ENCODE measurements at places on chromosomes 3 and 15.

GRCh38 chr3:192169332-192169915 is 557.9 kb downstream of the FGF12 start:
- DNase-seq = no peak

- DNase-seq = no peak
Measured at GRCh38 chr3:99902091-99902490, 84.4 kb downstream of the CMSS1 start.

GRCh38 chr3:191066669-191067068 is 132.4 kb upstream of the OSTN start:
- no peak for DNase-seq

DNA sequence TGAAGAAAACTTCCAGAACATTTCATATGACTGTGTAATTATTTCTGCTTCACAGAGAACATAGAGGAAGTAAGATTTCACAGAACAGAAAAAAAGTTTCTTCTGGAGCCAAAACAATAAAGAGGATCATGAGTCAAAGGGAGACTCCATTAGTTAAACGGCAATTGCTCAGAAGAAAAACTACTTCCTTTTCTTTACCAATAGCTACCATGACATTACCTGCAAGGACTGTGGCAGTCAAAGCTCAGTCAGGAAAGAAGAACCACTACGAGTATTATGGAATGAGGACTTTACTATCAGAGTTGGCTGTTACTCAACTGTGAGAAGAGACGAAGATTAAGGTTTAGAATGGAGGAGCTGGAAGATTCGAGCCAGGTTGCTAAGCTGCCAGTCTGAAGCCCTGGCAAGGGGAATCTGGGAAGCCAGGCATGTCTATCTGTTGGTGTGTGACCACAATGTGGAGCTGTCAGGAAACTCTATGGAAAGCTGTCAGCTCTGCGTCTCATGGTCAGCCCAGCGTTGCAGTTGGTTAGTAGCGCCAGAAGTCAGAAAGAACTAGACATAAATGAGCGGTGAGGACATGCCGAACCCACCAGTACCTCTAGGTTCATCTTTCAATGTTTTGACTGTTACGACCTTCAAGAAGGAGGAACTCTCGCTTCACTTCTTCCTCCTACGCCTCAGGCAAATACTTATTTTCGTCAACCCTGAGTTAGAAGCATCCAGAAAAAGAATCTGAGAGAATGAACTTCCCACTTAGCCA is 604.3 kb downstream of the FGF12 start:
- DNase-seq = no peak

DNA sequence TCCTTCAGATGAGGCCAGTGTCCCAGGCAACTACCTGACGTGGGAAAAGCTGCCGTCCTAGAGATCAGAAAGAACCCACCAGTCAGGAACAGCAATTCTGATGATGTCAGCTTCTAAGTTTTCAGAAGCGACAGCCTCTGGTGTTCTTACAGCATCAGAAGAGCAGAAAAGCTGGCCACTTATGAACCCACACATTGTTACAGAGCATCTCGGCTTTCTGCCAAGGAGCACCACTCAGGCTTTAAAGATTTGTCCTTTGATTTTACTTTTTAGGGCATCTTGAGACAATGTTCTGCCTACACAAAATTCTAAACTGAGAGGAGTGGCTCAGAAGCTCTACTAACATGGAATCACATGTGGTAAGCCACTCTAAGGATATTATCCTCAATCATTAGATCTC is 49.7 kb upstream of the BOC start:
- DNase-seq = no peak

DNA sequence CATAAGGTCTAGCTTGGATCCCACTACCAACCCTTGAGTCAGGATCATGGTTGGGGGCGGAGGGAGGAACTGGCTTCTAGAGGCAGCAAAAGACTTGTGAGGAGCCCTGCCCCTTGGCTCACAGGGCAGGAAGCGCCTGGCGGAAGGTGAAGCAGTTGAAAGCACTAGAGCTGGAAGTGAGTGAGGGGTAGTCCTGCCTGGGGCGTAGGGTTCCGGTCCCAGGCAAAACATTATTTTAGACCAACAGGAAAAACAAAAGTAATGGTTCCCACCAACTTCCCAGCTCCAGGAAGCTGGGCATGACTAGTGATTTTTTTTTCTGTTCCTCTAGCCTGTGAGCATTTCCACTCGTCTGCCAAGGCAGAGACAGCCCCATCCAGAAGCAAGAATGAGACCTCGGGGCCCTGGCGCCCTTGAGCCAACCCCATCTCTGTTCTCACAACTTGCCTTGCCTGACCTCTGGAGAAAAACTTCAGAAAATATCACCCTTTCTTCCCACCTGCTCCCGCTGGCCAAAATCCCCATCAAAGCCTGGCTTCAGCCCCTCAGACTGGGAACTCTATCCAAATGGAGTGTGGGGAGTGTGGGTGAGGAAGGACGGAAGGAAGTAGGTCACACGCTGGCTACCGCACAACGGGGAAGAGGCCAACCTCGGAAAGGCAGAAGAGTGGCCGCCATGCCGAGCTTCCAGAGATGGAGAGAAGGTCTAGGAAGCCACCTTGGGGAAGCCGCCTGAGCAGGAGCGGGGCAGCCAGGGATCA is 57.5 kb downstream of the RBPMS2 start:
- DNase-seq = no peak

All from activated CD4-positive, CD25-positive, alpha-beta regulatory T cell (primary cell).